ENCODE measurements at places on chromosomes 7 and 10.
A peak's percentile ranks its signal among the peaks of the same experiment; 100 is the strongest.

DNA sequence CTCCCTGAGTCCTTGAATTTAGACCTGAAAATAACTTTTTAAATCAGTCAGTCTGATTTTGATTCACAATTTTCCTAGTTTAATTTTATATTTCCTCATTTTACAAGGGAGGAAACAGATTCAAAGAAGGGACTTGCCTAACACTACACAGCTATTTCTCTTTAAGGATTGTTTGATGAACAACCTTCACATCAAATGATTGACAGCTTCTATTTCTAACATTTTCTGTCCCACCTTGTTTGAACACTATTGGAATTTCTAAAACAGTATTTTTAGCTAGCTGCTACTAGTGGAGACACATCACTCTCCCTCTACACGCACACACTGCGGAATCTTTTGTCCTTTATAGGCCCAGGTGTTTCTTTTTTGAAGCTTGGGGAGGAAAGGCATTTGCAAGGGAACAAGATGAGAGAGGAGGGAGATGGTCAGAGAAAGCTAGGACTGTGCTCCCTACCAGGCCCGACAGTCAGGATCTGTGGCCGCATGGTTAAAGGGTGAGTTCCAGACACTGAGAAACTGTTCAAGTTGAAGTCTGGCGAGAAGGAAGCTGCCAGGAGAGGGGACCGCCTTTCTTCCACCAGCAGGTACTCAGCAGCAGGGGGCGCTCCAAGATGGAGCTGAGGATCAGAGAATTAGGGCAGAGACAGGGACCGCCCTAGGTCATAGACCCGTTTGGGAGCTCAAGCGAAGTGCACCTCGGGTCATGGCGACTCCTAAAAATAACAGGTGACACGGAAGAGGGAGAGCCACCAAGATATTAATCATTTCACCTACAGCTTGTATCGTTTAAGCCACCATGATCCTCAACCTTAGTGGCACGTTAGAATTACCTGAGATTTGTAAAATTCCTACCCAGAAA lies 49.7 kb downstream of the DNAJC12 start:
- peak; percentile 29 for DNase-seq

GRCh38 chr10:116241085-116241484 lies 31.9 kb downstream of the GFRA1 start:
- DNase-seq: no peak

DNA sequence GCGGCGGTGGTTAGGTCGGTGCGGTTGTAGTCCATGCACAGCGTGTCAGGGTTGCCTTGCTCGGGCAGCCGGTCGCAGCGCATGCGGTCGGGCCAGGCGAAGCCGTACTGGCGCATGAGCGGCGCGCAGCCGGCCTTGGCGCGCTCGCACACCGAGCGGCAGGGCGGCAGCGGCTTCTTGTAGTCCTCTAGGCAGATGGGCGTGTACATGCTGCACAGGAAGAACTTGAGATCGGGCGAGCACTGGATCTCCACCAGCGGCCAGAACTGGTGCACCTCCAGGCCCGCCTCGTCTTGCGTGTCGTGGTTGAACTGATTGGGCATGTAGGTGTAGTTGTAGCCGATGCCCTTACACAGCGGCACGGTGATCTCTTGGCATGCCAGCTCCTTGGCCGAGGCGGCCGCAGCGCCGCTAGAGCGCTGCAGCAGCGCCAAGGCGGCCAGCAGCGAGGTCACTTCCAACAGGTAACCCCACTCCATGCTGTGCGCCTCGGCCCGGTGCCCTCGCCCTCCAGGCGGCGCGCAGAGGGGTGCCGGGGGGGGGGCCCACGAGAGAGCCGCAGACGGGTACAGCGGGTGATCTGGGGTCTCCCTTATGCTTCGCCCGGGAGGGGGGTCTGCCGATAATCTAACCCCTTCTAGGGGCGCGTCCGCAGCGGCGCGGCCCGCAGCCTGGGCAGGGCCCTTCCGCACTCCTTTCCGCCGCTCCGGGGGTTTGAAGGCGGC lies 983 bp downstream of the FZD8 start:
- DNase-seq: peak; percentile 77

- DNase-seq: peak; percentile 53
Measured at GRCh38 chr7:2163600-2164555, 68.9 kb downstream of the MAD1L1 start.

GRCh38 chr7:20329389-20330238 lies 1.1 kb upstream of the ITGB8 start:
- peak; percentile 91 for DNase-seq

- no peak for DNase-seq
Measured at GRCh38 chr10:87538092-87539015, 33.7 kb downstream of the MINPP1 start.

- peak; percentile 71 for DNase-seq
Measured at GRCh38 chr7:120720317-120720716, 137.6 kb downstream of the TSPAN12 start.

GRCh38 chr10:97134983-97135382 lies 50.8 kb downstream of the SLIT1 start:
- DNase-seq: no peak

DNA sequence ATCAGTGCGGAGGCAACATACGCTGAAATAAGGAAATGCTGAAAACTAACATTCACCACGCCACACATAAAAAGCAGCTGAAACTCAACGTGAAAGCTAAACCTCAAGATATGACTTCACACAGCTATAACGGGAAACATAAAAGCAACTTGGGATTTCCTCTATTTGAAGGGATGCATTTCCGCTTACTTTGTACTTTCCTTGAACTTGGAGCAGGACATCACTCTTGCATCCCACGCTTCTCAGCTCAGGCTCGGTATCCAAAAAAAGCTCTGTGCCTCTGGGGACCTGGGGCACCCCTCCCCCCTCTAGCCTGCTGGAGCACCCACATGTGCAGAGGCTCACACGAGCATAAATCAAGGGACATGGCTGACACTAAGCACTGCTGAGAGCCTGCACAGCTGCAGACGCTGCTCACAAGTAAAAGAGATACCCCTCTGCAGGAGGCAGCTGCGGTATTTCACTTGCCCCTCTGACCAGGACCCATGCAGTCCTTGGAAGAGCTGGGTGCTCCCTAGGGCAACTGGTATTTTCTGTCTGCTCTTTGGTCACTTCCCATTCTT lies 34.2 kb downstream of the PARD3 start:
- peak; percentile 60 for DNase-seq

GRCh38 chr7:148702876-148703670 lies 4.4 kb downstream of the CUL1 start:
- DNase-seq: no peak

- DNase-seq: no peak
Measured at GRCh38 chr10:86255405-86256251, 111.0 kb downstream of the GRID1 start.

DNA sequence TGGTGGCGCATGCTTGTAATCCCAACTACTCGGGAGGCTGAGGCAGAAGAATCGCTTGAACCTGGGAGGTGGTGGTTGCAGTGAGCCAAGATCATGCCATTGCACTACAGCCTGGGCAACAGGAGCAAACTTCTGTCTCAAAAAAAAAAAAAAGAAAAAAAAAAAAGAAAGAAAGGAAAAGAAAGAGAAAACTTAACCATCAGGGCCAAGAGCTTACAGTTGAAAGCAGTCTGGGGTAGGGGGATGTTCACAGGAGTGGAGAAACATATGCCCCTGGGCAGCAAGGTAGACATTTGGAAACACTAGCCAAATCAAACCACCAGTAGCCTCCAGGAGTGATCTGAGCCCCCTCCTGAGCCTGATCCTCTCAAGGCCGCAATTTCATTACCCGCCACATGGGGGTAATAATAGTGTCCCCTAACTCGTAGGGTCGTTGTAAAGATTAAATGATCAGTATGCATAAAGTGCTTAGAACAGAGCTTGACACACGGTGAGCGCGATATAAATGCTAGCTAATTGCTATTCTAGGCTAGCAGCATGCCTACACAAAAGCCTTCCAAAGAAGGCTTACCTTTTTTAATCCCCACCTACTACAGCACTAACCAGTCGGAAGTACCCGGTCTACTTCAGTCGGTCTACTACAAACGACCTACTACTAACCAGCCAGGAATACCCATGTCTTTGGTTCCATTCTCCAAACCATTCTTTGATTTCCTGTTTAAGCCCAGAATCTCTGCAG lies 274.3 kb upstream of the NEBL start:
- peak; percentile 58 for DNase-seq

DNA sequence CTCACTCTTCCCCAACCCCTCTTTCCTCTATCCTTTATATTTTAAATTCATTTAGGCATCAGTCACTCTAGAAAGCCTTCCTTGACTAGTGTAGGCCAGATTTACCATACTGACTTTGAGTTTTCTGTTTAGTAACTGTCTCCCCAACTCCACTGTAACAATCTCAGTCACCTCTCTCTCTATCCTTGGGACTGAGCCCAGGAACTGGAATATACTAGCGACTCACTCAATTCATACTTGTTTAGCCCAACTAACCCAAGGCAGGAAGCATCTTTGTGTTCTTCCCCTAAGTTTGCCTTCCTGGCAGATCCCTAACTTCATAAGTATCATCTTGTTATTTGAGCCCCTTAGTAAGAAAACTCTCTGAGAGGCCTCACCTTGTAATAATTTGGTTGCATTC lies 19.1 kb downstream of the PLCE1 start:
- DNase-seq: no peak

- DNase-seq: no peak
Measured at GRCh38 chr7:99833289-99833877, 5.6 kb downstream of the CYP3A43 start.

DNA sequence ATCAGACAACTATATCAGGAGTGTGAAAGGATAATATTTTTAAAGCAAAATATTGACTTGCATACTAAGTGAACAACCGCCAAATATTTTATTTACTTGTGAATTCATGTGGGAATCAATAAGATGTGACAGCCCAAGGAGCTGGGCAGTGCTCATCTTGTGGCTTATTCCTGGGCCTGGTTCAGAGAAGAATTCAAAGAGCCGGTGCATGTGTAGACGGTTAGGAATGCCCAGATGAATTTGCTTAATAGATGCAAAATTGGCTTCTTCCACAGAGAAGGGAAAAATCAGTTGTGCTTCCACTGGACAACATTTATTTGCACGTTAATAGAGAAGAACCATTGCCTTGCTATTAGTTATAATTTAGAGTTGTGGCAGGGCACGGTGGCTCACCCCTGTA lies 4.4 kb downstream of the MYL7 start:
- DNase-seq: no peak

DNA sequence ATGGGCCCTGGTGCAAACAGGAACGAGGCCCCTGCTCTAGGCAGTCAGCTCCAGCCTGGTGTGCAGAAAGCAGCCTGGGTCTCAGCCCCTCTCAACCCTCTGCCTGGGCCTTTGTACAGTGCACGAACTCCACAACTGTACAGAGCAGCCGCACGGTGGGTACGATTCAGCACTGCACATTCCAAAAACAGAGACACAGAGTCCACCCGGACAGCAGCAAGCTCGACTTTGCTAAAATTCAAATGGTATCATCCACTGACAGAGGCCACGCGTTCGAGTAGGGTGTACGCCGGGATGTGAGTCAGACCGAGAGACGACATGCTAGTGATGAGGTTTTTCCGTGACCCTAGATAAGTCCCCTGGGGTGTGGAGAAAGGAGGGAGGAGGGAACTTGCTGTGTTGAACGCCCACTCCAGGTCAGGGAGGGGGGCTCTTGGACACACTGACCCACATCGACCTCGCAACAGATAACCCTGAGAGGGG lies 65.6 kb upstream of the PDGFA start:
- DNase-seq: no peak

GRCh38 chr10:30160271-30160982 lies 101.0 kb upstream of the JCAD start:
- DNase-seq: no peak

- no peak for DNase-seq
Measured at GRCh38 chr10:79148452-79149344, 79.9 kb downstream of the ZMIZ1 start.

GRCh38 chr10:9342885-9343570 lies 1288.5 kb downstream of the GATA3 start:
- DNase-seq: peak; percentile 0

DNA sequence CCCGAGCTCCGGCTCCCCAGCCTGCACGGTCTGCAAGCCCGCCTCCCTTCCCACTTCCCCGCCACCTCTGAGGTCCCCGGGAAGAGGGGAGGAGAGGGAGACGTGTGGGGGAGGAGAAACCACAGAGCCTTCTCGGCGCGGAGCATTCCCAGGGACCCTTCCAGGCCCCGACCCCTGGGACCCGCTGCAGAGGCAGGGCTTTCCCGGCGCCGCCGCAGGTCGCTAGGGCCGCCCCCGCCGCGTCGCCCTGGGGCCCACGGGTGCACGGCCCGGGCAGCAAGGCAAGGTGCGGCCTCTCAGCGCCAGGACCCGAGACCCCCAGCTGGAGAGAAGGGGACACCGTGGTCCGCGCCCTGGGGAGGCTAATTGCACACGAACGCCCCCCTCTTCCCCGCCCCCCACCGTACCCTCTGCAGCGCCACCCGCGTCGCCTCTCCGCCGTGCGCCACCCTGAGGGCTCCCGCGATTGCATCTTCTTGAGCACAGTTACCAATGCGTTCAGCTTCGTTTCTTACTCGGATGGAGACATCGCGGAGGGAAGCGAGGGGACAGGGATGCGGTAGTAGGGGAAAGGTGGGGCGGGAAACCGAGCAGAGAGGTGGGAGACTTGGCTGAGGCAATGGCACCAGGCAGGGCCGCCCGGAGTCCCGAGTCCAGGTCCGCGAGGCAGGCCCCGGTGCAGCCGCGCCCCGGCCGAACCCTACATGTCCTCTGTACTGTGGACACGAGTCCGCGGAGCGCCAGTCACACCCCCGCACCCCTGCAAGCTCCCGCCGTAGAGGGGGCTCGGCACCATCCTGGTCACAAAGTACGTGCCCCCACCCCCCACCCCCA lies 28.9 kb downstream of the SKIDA1 start:
- DNase-seq: peak; percentile 71

GRCh38 chr7:70098133-70098561 lies 499.9 kb downstream of the AUTS2 start:
- DNase-seq: peak; percentile 76

GRCh38 chr7:80107278-80107677 lies 27.4 kb upstream of the GNAI1 start:
- DNase-seq: no peak

DNA sequence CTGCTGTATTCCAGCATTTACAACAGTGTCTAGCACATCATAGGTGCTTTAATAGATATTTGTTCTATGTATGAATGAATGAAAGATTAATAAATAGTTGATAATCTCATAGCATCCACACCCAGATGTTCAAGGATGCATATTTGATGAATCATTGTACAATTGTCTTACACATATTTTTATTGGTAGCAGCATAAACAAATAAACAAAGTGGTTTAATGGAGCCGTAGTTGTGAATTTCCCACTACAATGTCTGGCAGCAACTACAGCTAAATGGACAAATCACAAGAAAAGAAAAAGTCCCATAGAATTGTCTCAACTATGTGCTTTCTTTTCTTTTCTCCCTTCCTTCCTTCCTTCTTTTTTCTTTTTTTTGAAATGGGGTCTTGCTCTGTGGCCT lies 150.8 kb downstream of the NRP1 start:
- no peak for DNase-seq

- DNase-seq: no peak
Measured at GRCh38 chr10:122326806-122327205, 47.7 kb upstream of the PLEKHA1 start.

GRCh38 chr10:60525716-60526585 lies 136.3 kb upstream of the ANK3 start:
- DNase-seq: no peak

GRCh38 chr10:79181227-79181626 lies 112.5 kb downstream of the ZMIZ1 start:
- peak; percentile 53 for DNase-seq

Measured in NCI-H69 (cell line).